ENCODE measurements at places on chromosomes 13 and 19.

- no peak for DNase-seq
Measured at GRCh38 chr19:31513841-31514240, 164.6 kb upstream of the TSHZ3 start.

DNA sequence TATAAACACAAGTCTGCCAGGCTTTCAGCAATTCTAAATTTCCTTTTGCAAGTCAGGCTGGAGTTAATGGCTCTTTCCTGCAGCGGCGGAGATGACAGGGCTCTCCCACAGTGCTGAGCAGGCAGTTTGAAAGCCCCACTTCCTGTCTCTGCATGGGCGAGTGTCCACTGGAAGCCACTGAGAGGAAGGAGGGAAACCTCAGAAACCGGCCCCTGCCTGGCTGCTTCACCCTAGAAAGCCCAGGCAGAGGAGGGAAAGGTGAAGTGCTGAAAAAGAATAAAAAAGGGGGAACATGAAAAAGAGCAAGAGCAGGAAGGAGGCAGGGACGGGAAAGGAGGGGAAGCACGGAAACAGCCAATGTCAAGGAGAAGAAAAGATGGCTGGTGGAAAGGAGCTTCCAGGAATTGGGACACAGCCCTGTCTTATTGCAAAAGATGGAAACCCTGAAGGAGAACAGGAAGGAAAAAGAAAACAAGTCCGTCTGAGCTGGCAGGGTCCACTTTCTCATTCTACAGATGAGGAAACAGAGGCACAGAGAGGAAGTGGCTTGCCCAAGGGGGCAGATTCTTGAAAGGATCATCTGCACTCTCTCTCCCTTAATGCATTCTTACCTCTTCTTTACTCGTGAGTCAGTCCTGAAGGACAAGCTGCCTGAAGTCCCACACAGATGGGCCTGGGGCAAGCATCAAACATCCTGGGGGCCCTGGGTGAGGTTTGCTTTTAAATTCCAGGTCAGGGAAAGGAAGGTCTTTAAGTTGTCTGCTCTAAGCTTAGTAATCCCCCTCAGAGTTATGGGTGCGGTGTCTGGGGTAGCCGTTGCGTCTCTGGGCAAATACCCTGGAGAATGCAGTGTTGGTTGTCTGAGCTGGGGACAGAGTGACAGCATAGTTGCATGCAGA, 38.8 kb upstream of the ALOX5AP start:
- no peak for DNase-seq

DNA sequence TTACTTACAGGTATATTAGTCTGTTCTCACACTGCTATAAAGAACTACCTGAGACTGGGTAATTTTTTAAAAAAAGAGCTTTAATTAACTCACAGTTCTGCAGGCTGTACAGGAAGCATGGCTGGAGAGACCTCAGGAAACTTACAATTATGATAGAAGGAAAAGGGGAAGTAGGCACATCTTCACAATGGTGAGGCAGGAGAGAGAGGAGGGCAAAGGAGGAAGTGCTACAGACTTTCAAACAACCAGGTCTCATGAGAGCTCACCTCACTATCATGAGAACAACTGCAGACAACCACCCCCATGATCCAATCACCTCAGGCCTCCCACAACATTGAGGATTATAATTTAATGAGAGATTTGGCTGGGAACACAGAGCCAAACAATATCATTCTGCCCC, 511.7 kb downstream of the SLITRK6 start:
- peak; percentile 73 for DNase-seq

DNA sequence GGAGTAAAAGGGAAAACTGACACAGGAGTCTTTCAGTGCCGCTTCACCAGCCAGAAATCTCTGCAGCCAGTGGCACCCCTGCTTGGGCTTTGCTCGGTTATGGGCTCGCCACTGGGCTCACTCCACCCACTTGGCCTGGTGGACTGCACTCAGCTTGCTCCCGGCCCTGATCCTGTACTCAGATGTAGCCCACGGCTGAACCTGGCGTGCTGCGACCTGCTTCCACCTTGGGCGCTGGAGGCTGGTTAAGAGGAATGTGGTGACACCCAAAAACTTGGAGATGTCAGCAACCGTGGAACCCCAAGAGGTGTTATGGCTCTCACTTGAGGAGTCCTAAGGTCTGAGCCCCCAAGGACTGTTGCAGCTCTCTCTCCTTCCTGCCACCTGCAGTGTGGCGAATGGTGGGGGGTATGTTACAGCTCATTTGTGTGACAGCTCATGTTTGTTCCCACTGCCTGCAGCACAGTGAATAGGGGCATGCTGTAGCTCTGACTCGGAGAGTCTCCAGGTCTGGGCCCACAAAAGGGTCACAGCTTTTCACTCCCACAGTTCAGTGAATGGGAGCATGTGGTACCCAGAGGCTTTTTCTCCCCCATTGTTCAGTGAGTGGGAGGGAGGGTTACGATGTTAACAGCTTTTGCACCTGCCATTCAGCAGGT, 1124.5 kb upstream of the ATXN8OS start:
- DNase-seq: no peak

DNA sequence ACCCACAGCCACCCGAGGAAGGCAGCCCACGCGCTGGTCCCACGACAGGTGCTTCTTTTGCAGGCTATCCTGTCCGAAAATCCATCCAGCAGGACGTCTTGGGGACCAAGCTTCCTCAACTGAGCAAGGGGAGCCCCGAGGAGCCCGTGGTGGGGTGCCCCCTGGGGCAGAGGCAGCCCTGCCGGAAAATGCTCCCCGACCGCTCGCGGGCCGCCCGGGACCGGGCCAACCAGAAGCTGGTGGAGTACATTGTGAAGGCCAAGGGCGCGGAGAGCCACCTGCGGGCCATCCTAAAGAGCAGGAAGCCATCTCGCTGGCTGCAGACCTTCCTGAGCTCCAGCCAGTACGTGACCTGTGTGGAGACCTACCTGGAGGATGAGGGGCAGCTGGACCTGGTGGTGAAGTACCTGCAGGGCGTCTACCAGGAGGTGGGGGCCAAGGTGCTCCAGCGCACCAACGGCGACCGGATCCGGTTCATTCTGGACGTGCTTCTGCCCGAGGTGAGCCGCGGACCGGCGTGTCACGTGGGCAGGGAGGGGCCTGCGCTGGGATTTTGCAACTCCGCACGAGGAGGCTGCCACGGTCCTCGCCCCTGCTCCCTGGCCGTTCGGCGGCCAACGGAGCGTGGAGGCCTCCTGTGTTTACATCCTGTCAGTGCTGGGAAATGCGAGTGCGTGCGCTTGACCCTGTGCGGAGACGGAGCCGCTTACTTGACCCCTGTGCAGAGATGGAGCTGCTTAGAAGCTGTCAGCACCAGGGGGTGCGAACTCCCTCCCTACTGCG, 12.9 kb upstream of the NDUFS7 start:
- no peak for DNase-seq
